Activated CD4-positive, alpha-beta memory T cell treated with anti-CD3 and anti-CD28 coated beads for 36 hours (primary cell): ENCODE measurements at places on chromosomes 16 and 17.

- peak; percentile 23 for DNase-seq
These were observed 12.4 kb downstream of the CCDC47 start for GRCh38 chr17:63760771-63761539.

DNA sequence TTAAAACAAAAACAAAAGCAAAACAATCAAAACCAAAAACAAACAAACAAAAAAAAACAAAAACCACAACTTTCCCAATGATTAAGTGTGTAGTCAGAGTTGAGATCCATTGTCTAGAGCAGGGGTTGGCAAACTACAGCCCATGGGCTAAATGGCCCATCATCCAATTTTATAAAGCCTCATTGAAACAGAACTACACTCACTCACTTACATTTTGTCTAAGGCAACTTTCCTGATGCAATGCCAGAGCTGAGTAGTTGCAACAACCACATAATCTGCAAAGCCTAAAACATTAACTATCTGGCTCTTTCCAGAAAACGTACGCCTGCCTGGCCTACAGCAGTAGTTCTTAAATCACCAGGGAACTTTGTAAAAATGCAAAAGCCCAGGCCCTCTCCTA is 124.1 kb downstream of the SOX9 start:
- no peak for DNase-seq

GRCh38 chr17:44074231-44074910 is 3.8 kb downstream of the G6PC3 start:
- no peak for DNase-seq

DNA sequence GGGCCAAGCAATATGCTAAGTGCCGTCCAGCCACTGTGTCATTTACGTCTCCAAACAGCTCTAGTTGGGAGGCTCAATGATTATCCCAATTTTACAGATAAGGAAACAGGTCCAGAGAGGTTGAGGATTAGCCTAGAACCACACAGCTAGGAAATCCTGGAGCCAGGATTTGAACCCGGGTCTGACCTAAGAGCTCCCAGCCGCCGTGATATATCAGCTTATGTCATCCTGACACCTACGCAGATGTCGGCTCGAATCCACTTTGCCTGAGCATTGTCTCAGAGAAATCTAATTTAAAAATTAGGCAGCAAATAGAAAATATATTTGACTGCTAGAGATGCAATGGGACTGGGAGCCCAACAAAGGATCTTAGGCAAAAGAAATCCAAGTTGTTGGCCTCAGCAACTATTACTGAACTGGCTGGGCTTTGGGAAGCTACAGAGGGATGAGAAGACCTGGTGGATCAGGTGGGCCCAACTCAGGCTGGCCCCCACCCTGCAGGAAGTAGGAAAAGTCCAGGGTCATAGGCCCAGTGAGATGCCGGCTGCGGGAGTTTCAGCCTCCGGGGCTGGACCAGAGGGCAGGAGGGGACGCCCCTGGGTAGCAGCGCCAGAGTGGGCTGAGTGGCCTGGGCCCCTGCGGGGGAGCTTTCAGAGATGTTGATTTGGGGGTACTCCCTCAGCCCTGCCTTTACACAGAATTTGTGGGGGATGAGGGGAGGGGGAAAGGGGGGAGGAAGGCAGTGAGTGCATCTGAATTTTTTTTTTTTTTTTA is 35.1 kb upstream of the IL21R start:
- DNase-seq = no peak

GRCh38 chr17:51512220-51512907 is 252.0 kb downstream of the UTP18 start:
- no peak for DNase-seq

GRCh38 chr17:55870044-55870443 is 119.2 kb downstream of the PCTP start:
- DNase-seq = no peak
